Forelimb muscle (tissue), 1 donor: ENCODE measurements at places on chromosomes 7 and 10.

- no peak for DNase-seq
These were observed 36.6 kb downstream of the SCIN start for GRCh38 chr7:12607134-12607533.

DNA sequence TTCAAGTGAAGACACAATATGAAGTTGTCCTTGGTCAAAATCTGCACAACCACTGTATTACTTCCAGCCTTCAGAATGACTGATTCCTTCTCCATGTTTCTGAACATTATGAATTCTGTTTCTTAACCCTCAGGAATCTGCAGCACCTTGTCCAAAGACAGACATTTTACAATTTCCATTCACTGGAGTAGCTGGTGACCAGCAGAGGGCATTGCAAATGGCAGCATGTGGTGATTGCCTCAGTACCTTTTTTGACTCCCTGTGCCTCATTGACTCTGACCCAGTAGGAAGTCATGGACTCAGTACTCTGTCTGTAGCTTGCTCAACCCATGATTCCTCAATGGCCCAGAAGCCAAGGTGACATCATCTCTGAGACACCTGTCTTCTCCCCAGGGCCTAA is 879 bp upstream of the VPS41 start:
- no peak for DNase-seq

DNA sequence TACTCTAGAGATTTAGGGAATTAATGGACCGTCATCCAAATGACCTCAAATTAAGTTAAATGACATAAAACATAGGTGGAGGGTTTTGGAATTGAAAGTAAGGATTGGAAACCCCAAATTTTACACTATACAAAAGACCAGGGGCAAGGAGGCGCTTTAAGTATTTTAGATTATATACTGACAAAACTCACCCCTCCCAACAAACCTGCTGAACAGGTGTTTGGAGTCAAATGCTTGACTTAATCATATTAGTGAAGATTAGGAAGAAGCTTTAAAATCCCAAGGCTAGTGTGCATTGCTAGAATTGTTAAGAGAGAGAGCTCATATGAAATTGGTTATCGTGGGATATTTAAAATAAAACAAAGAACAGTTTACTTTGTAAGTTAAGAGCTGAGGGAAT is at the start of gene GNGT1:
GNGT1 (plus strand) TSS at position 301 of the 400 bp plus-strand sequence. CDS start 180 bp downstream, outside the sequence.
- DNase-seq, result no peak

- no peak for DNase-seq
These were observed 17.2 kb upstream of the BMPER start for GRCh38 chr7:33888166-33888565.

DNA sequence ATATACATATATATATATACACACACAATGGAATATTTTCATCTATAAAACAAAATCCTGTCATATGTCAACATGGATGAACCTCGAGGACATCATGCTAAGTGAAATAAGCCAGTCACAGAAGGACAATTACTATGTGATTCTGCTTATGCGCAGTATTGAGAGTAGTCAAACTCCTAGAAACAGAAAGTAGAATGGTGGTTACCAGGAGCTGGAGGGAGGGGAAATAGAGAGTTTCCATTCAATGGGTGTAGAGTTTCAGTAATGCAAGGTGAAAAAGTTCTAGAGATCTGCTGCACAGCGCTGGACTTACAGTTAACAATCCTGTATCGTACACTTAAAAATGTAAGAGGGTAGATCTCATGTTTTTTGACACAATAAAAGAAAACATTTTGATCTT is 181.9 kb downstream of the CDCA7L start:
- DNase-seq, result no peak

- DNase-seq, result no peak
These were observed 33.7 kb upstream of the CSTF2T start for GRCh38 chr10:51733057-51733456.
